ENCODE measurements at places on chromosomes 2 and 18. TPM values are rescaled to one million over a fixed set of nuclear protein-coding genes. Genes with fewer than 3 reads are reported as not detected.

- ATAC-seq, result no peak
These were observed 327.2 kb upstream of the TRIB2 start for GRCh38 chr2:12389344-12390045.

DNA sequence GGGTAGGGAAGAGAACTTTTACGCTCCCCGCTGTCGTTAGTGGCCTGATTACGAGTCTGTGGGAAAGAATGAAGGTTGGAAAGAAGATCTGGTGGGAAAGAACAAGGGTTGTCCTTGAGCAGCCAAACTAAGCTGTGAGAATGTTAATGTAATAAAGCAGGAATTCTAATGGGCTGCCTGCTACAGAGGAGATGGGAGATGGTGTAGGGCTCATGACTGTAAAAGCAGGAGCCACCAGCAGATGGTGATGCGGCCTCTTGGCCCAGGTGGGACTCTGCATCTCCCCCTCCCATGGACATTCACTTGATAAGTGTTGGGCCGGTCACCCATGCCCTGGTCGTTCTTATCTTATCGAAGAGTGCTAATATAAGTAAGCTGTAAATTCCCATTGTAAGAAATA is 150.0 kb downstream of the NEDD4L start:
- no peak for ATAC-seq

DNA sequence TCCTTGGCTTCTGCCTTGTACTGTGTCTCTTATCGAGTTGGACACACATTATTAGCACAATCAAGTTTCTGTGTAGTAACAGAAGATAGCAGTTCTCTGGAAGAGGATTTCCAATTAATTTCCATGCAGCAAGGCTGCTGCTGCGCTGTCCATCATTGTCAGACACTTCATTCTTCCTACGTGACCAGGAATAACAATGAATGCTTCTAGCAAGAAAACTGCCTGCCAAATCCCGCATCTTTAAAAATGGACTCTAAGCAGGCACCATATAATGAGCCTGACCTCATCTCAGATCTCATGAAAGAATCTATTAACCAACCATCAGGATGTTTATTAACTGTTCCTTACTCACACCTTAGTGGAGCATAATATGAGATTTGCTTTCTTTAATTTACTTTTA is 1067.7 kb upstream of the FAM98A start:
- ATAC-seq, result no peak

PLEK gene
- 6.7 TPM for total RNA-seq

PRKAG3 gene
- total RNA-seq, result not detected

RDH14 gene
- 49.7 TPM for total RNA-seq
